ENCODE measurements at places on chromosomes 12 and 14.

- no peak for DNase-seq
Measured at GRCh38 chr14:31426663-31427062, 6.3 kb upstream of the HEATR5A start.

DNA sequence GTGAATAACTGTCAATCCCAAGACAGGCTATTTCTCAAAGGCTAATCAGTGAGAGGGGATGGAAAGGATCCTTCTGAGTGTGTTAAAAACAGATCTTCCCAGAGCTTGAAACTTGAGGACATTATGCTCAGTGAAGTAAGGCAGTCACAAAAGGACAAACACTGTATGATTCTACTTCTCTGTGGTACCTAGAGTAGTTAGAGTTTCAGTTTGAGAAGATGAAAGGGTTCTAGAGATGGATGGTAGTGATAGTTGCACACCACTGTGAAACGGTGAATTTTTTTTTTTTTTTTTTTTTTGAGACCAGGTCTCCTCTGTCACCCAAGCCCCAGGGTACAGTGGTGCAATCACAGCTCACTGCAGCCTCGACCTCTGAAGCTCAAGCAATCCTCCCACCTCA, 133.8 kb downstream of the SAMD4A start:
- peak; percentile 58 for DNase-seq

- DNase-seq = no peak
Measured at GRCh38 chr12:123705935-123706334, 6.2 kb upstream of the ATP6V0A2 start.

GRCh38 chr12:127334365-127334764, 932.6 kb upstream of the TMEM132C start:
- no peak for DNase-seq

- DNase-seq = no peak
Measured at GRCh38 chr14:52833891-52834290, 42.5 kb upstream of the GNPNAT1 start.

DNA sequence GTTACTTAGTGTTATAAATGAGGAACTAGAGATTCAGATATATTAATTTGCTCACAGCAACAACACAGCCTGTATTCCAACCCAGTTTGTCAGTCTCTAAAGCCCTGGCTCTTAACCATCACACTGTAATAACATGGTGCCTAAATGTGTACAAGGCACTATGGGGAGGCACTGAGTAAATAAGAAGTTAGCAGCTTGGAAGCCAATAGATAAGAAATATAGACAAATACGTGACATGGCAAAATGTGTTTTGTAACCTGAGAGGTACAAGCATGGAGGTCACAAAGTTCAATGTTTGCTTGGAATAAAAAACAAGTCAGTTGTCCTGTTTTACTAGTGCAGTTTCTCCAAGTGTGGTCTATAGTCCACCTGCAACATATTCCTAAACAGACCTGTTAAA, 16.3 kb upstream of the SLCO1A2 start:
- no peak for DNase-seq

DNA sequence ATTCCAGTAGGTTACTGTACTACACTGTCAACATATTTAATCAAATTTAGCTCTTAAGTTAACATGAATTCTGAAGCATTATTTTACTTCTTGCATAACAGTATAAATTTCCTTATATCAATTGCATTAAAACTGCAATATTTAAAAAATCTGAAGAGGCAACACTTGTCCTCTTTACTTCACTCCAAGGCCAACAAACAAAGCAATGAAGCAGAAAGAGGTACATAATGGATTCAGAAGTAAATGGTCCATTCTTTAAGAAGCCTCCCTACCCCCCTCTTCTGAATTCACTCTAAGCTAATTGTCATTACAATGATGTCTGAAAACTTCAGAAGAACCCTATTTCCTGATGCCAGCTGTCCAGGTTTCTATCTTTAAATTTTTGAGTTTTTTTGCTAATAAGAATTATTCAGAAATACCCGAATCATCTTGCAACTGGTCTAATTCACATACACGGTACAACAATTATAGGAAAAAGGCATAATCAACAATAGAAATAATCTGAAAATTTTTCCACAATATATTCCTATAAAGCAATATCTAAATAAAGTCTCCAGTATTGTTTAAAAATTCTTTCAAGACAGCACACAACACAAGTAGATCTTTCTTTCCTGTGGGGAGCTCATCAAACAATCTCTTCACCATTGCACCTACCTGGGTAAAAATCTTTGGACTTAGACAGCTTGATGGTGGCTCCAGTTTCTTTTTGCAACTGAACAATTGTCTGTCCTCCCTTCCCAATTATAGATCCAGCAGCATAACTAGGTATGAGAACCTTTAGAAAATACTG, 2.9 kb downstream of the NOVA1 start:
- no peak for DNase-seq

GRCh38 chr12:92363295-92364146, 217.9 kb upstream of the BTG1 start:
- peak; percentile 44 for DNase-seq

DNA sequence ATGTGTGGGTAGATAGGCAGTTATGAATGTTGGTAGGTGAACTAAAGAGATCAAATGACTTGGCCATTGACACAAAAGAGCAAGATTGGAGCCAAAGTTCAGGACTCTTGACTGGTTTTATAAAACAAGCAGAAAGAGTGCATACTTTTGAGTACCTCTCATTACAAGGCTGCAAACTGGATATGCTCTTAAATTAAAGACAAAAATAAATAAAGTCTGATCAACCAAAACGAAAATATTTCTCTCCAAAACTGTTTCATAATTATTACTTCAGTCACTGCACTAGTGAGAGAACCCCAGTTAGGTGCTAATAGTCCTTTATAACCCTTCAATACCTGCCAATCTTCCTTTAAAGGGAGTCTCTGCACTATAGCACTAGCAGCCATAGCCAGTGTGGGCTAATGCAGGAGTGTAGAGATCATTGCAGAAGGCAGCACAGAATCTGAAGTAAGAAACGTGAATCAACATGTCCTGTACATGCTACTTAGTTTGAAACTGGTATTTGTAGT, 147.1 kb downstream of the FOXA1 start:
- DNase-seq = no peak

- peak; percentile 32 for DNase-seq
Measured at GRCh38 chr12:3622822-3623690, 129.9 kb downstream of the CRACR2A start.

DNA sequence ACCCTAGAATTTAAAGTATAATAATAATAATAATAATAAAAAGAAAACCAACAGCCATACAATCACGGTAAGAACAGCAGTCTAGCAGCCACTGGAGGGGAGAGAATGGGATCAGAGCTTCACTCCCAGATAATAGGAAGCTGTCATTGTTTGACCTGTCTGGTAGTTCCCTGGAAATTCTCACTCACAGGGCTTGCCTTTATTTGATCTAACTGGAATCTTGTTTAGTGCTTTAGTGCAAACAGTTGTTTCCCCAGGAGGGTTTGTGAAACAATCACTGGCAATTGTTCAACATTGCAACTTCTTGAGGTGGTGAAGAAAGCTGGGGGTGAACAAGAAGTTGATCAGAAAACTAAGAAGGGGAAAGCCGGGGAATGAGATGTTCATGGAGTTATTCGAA, 68.7 kb upstream of the PTCSC3 start:
- no peak for DNase-seq

DNA sequence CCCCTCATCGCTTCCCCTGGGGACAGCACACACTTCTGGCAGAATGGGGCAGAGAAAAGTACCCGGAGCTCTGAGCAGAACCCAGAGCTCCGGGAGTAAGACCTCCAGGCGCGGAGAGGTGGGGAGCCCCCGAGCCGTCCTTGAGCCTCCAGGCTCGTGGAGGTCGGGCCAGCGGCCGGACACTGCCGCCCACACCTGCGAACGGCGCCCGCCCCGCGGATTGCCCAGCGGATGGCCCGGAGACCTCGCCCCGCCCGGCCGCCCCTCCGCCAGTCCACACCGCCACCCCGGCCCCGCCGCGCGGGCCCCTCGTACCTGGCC, 344 bp downstream of the SPTLC2 start:
- no peak for DNase-seq

GRCh38 chr14:30620178-30620577, 1.9 kb upstream of the SCFD1 start:
- DNase-seq = peak; percentile 68

GRCh38 chr12:130051900-130052299, 110.4 kb upstream of the FZD10 start:
- no peak for DNase-seq

DNA sequence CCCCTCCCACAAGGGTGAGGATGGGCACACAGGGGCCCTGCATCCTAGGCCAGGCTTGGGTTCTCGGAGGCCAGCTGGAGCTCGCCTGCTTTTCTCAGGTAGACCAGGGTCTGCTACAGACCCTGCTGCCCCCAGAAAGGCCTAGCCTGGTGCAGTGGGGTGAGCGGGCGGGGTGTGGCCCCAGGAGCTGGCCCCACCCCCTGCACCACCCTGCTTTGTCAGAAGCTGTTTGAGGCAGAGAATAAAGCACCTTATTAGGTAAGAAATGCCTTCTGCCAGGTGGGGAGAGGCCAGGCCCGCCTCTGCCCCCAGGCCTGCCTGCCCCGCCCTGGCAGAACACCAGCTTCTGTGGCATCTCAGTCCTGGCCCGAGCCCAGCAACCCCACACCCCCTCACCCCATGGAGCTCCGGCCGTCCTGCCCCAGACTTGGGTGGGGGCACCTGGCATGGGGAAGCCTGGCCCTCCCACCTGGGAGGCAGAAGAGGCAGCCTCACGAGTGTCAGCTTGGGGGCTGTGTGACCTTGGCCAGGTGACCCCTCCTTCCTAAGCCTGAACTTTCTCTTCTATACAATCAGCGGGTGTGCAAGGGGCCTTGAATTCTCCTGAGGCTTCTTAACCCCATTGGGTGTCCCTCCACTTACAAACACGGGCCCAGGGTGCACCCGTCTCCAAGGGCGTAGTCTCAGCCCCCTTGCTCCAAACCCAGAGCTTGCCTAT, 43.2 kb downstream of the KRT80 start:
- DNase-seq = no peak

DNA sequence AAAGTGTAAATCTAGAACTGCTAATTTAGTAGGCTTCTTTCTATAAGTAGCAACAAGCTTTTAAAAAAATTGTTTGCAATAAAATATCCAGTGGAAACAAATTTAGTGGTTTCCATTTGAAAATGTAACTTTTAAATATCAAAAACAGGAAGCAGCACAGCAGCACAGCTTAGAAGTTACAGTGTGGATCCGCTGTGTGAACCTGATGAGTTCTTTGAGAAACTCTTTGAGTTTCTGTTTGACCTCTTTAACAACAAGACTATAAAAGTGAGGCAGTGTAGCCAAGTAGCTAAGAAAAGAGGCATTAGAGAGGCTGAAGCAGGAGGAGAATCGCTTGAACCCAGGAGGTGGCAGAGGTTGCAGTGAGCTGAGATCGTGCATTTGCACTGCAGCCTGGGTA, 178.3 kb downstream of the NAV3 start:
- DNase-seq = no peak

DNA sequence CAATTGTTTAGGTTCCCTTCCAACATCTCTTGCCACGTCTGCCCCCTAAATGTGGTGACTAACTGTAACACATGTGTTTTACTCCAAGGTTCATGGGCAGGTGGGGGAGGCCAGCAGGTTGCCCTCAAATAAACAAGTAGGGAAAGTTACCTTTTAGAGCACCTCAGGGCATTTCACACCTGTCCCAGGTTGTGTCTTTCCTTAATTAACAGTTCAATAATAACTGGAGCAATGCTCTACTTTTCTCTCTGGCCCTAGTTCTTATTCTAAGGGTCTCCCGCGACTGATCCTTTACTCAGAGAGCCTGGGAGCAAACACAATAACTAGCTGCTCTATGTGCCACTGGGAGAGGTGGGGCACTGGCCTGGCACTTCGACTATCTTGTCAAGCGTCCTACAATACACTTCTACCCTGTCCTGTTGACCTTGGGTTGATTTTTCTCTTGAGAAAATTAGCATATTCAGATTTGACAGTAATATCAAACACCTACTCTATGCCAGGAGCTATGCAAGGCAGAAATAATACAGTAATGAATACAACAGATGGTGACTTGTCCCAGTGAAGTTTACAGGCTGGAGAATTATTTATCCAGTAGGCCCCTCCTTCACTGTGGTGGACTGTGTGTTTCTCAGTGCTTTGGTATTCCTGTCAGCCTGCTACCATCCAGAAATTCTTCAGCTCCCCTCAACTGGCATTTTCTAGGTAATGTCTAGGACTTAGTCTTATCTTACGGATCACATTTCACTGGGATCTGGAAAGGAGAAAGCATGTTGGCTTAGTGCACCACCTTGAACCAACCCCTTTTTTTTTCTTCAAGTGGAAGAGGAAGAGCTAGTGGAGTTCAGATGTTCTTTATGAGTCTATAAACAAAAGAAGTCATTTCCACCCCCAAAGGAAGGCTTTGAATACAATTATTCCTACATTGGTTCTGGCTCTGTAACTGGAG, 202.6 kb downstream of the CRADD start:
- DNase-seq = no peak

- peak; percentile 46 for DNase-seq
Measured at GRCh38 chr14:69620211-69620611, 8.8 kb downstream of the SUSD6 start.
